ENCODE measurements at places on chromosomes 1 and 21.

- DNase-seq, result no peak
Observed at GRCh38 chr21:26732432-26733221, 112.6 kb downstream of the ADAMTS1 start.

DNA sequence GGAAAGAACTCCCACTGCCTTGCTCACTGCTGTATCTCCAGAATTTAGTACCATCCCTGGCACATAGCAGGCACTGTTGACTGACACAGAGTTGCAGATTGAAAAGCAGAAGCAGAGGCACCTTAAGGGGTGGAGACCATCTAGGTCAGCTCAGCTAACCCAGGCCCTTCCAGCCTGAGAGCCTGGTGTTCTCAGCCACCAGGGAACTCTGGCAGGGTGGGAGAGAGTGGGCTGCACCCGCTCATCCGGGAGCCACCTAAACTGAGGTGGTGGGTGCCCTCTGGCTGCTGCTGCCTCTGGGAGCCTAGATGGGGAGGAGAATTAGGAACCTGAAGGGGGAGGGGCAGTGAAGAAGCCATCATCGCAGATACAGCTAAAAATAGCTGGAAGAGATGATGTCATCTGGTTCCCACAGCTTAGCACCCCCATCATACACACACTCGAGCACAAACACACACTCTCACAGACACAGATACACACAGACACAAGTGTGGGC is 1.5 kb upstream of the TSPAN1 start:
- peak; percentile 19 for DNase-seq

GRCh38 chr1:231724876-231725647 is 98.5 kb downstream of the DISC1 start:
- DNase-seq, result no peak

- no peak for DNase-seq
Observed at GRCh38 chr21:14758849-14759248, 212.7 kb upstream of the SAMSN1 start.

GRCh38 chr21:28761674-28762356 is 230.9 kb downstream of the LTN1 start:
- no peak for DNase-seq

Data from activated effector memory CD4-positive, alpha-beta T cell treated with anti-CD3 and anti-CD28 coated beads, Interleukin-2, amount 50 U/mL, for 16 hours (primary cell).